Urinary bladder (tissue), 4 donors: ENCODE measurements at places on chromosomes 4 and X.

DNA sequence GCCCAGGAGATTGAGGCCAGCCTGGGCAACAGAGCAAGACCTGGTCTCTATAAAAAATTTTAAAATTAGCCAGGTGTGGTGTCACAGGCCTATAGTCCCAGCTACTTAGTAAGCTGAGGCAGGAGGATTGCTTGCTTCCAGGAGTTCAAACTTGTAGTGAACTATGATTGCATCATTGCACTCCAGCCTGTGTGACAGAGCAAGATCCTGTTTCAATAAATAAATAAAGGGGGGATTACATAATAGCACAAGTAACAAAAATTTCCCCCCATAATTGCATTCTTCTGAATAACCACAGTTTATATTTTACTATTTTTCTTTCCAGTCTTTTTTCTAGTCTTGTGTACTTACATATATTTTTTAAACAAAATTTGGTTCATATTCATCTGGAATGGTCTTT is 135.6 kb downstream of the CHIC2 start:
- DNase-seq = no peak

DNA sequence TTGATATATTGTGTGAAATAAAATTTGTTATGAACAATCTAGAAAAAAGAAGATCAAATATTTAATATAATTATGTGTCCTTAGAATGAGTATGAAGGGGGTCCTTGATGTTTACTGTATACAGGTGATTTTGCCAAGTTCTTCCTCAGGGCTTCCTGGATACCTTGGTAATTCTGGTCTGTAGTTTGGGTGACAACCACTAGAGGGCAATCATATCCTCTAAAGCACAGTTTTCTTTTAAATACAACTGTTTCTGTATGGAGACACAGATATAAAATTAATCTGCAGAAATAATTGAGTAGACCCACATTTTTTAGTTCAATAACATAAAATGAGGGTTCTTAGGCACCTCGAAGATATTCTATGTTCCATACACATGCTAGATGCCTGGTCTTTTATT is 157.7 kb downstream of the SPANXN1 start:
- no peak for DNase-seq

GRCh38 chr4:128256539-128256938 is 31.1 kb downstream of the PGRMC2 start:
- DNase-seq = no peak

- no peak for DNase-seq
Measured at GRCh38 chr4:27140486-27140885, 279.8 kb downstream of the STIM2 start.

- no peak for DNase-seq
Measured at GRCh38 chrX:111445485-111445884, 33.5 kb upstream of the DCX start.

DNA sequence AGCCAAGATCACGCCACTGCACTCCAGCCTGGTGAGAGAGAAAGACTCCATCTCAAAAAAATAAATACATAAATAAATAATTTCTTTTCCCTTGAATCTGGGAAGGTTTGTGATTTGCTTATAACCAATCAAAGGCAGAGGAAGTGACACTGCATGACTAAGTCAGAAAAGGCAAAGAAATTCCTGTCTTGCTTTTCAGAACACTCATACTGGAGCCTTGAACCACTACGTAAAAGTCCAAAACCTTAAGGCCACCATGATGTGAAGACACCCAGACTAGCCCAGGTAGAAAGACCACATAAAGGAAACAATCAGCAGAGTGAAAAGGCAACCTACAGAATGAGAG is 36.6 kb downstream of the TMEM156 start:
- no peak for DNase-seq

GRCh38 chr4:23934915-23935314 is 45.1 kb upstream of the PPARGC1A start:
- no peak for DNase-seq

DNA sequence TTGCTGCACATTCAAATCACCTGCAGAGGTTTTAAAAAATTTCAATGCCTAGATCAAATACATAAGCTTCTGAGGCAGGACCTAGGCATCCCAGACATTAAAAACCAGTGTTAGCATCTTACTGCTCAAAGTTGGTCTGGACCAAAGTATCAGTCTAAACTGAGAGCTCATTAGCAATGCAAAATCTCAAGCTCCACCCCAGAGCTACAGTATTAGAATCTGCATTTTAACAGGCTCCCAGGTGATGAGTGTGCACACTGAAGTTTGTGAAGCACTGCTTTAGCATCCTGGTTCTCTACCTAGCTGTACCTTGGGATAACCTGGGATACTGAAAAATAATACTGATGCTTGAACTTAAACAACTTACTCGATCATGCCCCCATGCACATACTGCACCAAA is 96.0 kb downstream of the PRRG1 start:
- no peak for DNase-seq

- DNase-seq = no peak
Measured at GRCh38 chrX:29455702-29456101, 759.7 kb upstream of the MAGEB2 start.

GRCh38 chr4:25925486-25926201 is 11.6 kb downstream of the SMIM20 start:
- DNase-seq = no peak

- no peak for DNase-seq
Measured at GRCh38 chr4:85722807-85723206, 247.9 kb downstream of the ARHGAP24 start.

DNA sequence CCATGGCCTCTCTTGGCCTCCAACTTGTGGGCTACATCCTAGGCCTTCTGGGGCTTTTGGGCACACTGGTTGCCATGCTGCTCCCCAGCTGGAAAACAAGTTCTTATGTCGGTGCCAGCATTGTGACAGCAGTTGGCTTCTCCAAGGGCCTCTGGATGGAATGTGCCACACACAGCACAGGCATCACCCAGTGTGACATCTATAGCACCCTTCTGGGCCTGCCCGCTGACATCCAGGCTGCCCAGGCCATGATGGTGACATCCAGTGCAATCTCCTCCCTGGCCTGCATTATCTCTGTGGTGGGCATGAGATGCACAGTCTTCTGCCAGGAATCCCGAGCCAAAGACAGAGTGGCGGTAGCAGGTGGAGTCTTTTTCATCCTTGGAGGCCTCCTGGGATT is 8.0 kb downstream of the CLDN2 start:
- no peak for DNase-seq

GRCh38 chr4:95318483-95318882 is 230.3 kb downstream of the UNC5C start:
- DNase-seq = no peak

DNA sequence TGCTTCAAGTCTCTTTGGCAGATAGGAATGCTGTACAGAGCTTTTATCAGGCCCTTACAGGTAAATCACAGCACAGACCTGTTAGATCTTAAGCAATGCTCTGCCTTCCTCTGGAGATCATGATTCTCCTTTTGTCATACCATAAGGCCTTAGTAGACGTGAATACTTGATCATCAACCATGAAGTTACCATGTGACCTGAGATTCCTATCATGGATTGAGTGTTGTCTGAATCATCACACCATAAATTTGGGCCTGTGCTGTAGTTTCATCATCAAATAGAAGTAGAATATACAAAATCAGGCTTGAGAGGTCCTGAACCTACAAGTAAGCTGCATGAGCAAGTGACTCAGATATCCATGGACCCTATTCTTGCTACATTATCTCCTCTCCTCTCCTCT is 466.8 kb upstream of the INTU start:
- DNase-seq = no peak

DNA sequence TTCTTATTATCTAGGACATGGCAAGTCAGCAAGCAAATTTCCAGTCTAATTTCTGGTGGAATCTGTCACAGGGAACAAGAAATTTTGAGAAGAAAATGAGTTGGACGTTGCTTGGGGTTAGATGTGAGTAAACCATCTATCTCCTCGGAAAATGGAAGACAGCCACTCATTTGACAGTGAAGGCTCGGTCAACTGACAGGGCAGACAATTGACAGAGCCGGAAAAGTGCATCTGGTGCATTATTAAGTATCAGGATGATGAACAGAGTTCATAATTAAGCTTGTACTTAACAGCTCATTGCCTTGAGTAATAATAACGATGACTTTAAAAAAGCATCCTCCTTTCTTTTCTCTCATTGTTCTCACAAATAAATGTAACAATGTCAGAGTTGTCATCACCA is 168.4 kb downstream of the MAD2L1 start:
- no peak for DNase-seq

- peak; percentile 49 for DNase-seq
Measured at GRCh38 chr4:42216664-42217063, 64.2 kb upstream of the BEND4 start.

GRCh38 chr4:180827232-180828009 is 1415.8 kb upstream of the TENM3 start:
- DNase-seq = no peak

- no peak for DNase-seq
Measured at GRCh38 chr4:110164251-110164650, 34.2 kb downstream of the ELOVL6 start.

DNA sequence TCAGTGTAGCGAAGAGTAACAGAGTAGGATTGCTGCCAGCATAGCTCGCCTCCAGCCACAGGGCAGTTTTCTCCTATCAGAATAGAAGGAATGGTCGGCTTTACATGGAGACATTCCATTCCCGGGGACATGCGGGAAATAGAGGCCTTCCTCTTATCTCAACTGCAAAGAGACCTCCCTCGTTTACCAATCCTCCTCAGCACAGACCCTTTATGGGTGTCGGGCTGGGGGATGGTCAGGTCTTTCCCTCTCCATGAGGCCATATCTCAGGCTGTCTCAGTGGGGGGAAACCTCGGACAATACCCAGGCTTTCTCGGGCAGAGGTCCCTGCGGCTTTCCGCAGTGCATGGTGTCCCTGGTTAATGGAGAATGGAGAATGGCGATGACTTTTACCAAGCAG is 285.0 kb downstream of the ASMT start:
- DNase-seq = no peak

- no peak for DNase-seq
Measured at GRCh38 chr4:184288451-184289178, 70.9 kb upstream of the ENPP6 start.

DNA sequence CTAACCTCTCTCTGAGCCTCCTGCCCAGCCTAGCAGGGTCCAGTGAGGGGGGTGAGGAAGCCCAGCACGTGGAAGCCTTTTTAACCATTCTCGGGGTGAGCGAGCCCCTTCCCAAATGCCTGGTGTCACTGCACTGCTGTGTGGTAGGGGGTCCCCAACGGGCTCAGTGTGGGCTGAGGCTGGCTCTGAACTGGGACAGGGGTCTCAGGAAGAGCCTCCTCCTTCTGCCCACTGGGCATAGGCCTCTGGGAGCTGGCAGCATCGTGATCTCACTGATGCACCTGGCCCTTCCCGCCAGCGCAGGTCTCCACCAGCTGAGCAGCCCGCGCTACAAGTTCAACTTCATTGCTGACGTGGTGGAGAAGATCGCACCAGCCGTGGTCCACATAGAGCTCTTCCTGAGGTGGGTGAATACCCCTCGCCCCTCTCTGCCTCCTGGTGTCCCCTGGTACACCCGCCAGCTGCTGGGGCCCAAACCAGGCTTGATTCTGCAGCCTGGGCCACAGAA is 12.6 kb downstream of the HTRA3 start:
- DNase-seq = no peak

GRCh38 chr4:4913628-4914027 is 54.2 kb downstream of the MSX1 start:
- no peak for DNase-seq

- DNase-seq = no peak
Measured at GRCh38 chrX:80316526-80316925, 103.7 kb upstream of the TENT5D start.

DNA sequence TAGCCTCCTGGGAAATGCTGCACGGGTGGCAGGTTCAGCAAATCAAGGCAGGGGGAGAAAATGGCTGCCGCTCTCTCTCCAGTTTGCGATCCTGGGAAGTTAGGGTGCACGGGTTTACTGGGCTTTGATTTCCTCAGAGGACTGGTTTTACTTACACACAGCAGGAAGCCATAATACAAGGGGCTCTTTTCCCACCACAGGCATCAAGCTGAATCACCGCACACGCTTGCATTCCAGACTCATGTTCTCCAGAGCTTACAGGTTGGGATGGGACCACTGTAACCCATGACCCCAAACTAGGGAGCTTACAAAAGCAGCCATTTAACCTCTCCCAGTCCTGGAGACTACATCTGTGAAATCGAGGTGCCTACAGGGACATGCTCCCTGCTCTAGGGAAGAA is 159.8 kb downstream of the DHRSX start:
- DNase-seq = no peak

DNA sequence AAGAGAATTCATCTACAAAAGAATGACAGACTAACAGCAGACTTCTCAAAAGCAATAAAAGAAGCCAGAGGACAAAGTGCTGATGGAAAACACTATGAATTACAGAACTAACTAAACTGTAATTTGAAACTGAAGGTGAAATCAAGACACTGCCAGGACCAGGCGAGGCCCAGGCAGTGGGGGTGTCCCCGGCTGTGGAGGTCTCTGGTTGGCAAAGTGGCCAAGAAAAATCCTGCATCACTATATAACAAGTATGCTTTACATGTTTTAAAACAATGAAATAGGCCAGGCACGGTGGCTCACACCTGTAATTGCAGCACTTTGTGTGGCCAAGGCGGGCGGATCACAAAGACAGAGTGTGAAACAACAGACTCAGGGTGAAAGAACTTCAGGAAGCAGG is 32.9 kb downstream of the CHM start:
- DNase-seq = no peak

- DNase-seq = no peak
Measured at GRCh38 chr4:113397114-113397701, 347.8 kb downstream of the ANK2 start.

GRCh38 chr4:168220893-168221292 is 97.7 kb downstream of the DDX60 start:
- no peak for DNase-seq

- no peak for DNase-seq
Measured at GRCh38 chr4:12178614-12179610, 750.2 kb upstream of the HS3ST1 start.

DNA sequence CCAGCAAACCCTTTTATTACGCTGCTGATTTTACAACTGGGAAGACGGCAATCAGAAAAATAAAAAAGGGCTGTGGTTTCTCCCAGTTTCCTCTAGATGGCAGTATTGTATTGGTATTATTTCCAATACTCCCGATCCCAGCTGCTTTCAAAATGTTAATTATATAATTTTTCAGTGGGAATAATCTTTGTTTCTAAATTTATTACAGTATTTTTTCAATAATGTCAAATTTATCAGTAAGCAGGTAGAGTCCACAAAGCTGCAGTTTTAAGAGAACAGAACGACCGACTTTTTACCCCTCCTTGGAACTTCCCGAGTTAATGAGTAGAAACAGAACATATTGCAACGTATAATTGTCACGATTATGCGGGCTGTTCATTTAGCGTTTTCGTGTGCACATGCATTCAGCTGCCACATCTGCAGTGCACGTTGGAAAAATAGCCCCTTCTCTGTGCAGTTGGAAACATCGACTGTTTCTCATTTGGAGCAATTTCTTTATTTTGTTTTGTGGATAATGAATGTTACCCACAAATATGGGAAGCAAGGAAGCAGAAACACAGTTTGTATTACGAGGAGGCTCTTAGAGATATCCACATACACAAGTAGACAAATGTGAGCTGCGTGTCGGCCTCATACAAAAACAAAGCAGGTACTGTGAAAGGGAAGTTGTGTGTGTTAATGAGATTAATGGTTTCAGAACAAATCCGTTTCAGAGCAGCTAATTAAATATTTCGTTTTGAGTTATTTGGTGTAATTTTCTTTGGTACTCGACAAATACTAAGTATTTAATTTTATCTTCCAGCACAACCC is 188.0 kb downstream of the STIM2 start:
- no peak for DNase-seq
